H4 (cell line): ENCODE measurements at places on chromosomes 3 and 15. TPM values are rescaled to one million over a fixed set of nuclear protein-coding genes. Genes with fewer than 3 reads are reported as not detected.

Gene EBLN2
- total RNA-seq: 0.04 and 0.76 TPM in 2 replicates

DNA sequence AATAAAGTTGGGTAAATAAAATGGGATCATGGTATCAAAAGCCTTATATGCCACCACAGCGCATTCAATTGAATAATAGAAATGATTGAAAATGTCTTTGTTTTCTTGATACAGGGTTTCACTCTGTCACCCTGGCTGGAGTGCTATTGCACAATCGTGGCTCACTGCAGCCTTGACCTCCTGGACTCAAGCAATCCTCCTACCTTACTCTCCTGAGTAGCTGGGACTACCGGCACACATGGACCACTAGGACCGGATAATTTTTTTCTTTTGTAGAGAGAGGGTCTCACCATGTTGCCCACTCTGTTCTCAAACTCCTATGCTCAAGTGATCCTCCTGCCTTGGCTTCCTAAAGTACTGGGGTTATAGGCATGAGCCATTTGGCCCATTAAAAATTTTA lies 33.8 kb upstream of the BBX start:
- no peak for DNase-seq

Gene RTP1
- 0.29 TPM in 1 of 2 replicates, not detected in the other for total RNA-seq

GRCh38 chr15:44216958-44217357 lies 21.9 kb upstream of the FRMD5 start:
- DNase-seq: no peak

DNA sequence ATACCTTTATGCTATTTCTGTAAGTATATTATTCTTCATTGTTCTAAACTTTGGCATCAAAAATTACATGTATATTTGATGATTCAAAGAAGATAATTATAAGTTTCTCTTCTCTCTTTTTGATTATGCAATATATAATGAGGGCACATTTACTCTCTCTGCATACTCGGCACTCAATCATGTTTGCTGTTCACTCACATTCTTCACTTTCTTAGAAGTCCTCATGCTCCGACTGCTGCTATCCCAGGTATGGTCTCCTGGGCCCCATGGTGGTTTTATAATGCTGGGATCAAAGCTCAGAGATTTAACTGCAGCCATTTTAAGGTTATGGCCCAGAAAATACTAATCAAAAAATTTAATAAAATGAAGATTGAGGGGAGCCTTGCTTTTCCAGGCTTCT lies 529.7 kb upstream of the IL12A start:
- DNase-seq: no peak

Gene FBXL2
- total RNA-seq: 3.0 and 3.8 TPM in 2 replicates

- no peak for DNase-seq
Observed at GRCh38 chr15:36558921-36559320, 20.5 kb upstream of the CDIN1 start.

DNA sequence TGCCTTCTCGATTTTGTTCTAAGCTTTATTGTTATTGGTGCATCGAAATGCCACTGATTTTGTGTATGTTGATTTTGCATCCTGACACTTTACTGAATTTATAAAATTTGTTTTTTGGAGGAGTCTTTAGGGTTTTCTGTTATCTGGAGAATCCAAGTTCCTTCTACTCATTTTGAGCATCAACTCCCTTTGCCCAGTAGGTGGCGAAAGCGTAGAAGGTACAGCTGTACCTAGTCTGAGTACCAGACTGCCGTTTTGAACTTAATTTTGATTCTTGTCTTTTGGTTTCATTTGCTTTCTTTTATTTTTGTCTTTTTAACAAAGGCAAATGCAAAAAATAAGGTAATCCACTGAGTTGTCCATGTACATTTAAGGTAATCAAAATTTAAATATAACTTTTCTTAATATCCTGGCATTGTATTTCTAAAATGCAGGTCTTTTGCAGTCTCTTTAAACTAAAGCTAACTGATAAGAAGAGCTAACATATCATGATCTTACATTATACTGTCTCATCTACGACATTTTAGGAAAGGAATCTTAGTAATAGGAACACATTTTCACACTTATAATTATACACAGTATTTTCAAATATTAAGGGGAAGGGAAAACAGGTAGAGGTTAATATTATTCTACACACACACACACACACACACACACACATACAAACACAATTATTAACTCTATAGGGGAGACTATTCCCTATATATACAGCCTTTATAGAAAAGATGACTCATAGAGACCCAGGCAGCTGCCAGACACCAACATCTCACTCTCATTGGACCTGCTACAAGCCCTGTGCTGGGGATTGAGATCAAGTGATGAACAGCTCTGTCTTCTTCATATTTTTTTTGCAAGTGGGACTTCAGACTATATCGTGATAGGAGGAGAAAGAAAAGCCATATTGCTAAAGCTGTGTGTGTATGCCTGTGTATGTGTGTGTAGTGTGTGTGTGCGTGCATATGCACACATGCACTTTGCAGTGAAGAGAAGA lies 71.8 kb downstream of the SYNPR start:
- peak; percentile 42 for DNase-seq

Gene KLHL40
- not detected in 2 replicates for total RNA-seq

DNA sequence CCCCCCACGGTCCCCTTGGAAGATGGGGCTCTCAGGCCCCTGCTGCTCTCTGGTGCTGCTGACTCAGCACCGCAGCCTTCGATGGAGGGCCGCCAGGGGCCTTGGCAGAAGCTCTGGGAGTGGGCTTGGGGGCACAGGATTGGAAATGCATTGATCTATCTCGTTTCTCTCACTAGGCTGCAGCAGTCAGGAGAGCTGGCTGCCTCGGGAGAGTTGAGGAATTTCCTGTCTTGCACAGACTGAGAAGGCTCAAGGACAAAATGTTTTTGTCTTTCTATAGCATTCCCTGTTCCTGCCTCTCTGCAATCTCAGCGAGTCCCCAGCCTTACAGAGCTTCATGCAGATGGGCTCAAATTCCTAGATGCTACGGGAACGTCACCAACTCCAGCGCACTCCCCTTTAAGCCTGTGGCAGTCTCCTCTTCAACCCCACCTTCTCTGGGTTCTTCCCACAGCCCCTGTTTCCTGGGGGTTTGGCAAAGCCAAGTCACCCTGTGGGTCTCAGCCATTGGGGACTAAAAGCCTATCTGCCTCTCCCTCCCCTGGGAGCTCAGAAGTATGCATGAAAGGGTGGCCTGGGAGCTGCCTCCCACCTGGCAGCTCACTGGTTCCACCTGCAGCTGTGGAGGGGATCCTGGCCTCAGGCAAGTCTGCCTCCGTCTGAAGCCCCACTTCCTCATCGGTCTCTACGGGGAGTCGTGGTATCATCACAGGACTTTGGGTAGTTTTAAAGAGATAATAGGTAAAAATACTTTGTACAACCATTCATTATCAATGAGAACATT lies 127.4 kb upstream of the HACD2 start:
- no peak for DNase-seq

DNA sequence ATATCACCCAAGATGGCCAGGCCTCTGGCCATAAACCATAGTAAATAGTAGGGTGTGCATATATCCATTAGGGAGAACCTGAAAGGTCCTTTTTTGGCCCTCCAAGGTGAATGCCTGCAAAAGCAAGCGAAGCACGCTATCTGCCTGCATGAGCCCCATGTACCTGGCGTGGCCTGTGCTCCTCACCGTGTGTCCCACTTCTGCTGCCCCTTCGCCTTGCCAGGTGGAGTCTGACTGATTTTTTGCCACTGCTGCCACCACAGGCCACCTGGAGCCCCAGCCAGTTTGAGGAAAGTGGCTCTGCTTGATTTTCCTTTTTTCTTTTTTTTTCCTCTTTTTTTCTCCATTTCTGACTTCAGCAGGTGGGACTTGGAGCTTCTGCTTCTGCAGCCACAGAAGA lies 139.7 kb downstream of the SNRPN start:
- DNase-seq: no peak

GRCh38 chr15:76964157-76964556 lies 30.8 kb upstream of the PSTPIP1 start:
- DNase-seq: peak; percentile 39

- DNase-seq: no peak
Observed at GRCh38 chr3:111324645-111325044, 217.4 kb upstream of the CD96 start.

Gene MYZAP
- 1.5 and 5.1 TPM in 2 replicates for total RNA-seq

DNA sequence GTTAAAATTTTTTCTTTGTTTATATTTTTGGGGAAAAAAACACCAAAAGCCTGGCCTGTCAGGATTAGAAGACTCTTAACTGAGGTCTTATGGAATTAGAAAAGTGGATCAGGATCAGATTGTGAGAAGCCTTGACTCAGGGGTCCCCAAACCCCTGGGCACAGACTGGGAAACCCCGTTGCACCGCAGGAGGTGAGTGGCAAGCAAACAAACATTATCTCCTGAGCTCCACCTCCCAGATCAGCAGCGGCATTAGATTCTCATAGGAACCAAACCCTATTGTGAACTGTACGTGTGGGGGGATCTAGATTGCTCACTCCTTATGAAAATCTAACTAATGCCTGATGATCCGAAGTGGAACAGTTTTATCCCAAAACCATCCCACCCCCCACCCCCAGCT lies 117.2 kb downstream of the TCF12 start:
- no peak for DNase-seq

DNA sequence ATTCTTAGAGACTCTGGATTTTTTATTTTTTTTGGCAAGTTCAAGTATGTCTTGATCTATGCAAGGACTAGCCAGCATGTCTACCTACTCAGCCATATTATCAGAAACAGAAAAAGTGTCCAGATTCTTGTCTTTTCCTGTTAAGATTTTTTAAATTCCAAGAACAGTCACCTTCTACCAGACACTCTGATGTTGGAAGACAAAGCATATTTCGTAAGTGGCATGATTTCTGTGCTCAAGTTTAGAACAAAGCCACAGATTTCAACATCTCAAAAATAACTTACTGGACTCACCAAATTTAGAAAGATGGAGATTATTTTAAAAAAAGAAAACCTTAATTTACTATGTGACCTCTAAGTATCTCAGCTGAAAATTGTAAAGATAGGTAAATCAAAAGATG lies 61.9 kb downstream of the GOLGA6L7 start:
- no peak for DNase-seq

- DNase-seq: no peak
Observed at GRCh38 chr3:86954747-86955146, 36.2 kb downstream of the VGLL3 start.

- DNase-seq: no peak
Observed at GRCh38 chr3:77967621-77968020, 927.7 kb downstream of the ROBO2 start.

DNA sequence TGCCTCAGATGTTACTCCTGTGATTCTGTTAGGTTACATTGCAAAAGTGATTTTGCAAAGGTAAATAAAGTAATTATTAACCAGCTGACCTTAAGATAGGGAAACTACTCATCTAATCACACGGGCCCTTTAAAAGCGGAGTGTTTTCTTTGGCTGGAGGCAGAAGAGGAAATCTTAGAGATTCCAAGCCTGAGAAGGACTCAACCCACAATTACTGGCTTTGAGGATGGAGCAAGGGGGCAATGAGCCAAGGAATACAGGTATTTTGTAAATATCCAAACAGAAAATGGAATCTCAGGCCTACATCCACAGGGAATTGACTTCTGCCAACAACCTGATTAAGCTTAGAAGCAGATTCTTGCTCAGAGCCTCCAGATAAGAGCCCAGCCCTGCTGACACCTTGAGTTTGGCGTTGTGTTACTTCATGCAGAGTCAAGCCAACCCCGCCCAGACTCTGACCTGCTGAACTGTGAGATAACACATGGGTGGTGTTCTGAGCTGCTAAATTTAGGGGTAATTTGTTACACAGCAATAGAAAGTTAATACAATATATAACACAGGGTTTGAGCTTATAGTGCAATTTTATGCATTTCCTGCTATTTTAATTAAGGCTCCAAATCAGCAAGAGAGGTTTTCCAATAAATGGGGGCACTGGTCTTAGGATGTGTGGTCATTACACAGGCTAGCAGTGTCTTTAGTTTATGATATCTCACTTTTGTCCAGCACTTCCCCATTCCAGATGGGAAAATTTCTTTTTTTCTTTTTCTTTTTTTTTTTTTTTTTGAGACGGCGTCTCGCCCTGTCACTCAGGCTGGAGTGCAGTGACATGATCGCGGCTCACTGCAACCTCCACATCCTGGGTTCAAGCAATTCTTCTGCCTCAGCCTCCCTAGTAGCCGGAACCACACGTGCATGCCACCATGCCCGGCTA lies 19.5 kb downstream of the NFKBIZ start:
- DNase-seq: no peak
